ENCODE measurements at places on chromosomes 7 and 10.

GRCh38 chr7:51033727-51034520 is 251.2 kb upstream of the GRB10 start:
- no peak for DNase-seq

- DNase-seq, result no peak
Measured at GRCh38 chr10:128051548-128051947, 74.7 kb downstream of the MKI67 start.

GRCh38 chr10:88157981-88158465 is 294.6 kb downstream of the PTEN start:
- peak; percentile 14 for DNase-seq

DNA sequence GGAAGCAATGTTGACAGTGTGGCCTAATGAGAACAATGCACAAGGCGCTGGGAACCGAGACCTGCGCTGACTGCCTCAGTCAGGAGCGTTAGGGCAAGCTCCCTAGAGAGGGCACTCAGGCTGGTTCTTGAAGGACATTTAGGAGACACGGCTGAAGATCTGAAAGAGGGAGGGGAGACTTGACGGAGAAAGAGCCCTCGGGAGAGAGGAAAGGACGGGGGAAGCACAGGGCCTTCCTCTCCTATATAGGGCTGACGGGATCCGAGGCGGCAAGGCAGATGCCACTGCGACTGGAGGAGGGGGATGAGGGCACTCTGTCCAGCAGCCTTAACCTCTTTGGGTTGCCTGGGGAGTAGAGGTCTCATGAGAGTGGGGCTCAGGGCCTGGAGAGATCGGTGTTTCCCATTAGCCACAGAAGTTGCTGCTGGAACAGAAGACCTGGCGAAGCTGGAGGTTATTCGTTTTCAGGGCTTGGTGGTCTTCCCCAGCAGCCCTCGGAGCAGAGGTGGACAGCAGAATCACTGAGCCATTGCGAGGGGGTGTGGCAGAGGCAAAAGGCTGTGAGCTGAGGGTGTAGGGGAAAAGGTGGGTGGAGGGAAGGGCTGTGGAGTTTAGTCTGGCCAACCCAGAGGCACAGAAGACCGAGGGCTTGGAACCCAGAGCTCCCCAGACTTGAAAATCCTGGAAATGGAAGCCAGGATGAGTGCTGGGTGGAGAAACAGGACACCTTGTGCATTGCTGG is 36.0 kb downstream of the CLEC2L start:
- DNase-seq, result no peak

- no peak for DNase-seq
Measured at GRCh38 chr7:154484406-154484805, 432.2 kb downstream of the DPP6 start.

DNA sequence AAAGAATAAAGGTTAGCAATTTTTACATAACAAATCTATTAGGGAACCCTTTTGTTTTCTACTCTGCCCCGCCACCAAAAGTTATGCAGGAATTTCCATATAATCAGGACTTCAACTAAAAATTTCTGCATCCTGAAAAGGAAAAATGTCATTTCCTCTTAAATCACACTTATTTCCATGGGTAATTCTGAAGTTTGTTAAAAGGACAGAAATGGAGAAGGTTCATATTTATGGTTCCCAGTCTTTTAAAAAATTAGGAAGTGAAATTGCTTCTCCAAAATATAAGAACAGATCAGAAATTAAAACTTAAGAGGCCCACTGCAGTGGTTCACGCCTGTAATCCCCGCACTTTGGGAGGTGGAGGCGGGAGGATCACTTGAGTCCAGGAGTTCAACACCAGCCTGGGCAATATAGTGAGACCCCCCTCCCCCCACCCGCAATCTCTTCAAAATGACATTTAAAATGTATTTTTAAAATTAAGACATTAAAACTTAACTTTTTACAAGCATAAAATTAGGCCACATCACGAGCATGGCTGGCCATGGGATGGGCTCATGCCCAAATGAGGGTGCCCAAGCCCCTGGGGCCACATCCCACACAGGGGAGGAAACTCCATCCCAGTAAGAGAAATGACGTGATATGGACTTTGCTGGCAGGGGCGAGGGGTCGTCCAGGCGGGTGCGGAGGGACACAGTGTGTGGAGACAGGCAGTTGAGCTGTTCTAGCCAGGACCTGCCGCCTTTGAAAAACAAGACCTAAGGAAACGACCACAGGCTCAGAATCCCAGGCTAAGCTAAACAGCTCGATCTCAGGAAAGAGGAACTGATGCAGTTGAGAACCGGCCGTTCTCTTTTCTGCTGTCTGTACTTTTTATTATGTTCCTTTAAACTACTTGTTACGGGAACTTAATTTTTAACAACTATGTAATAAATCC is 51.3 kb upstream of the NFE2L3 start:
- peak; percentile 80 for DNase-seq

DNA sequence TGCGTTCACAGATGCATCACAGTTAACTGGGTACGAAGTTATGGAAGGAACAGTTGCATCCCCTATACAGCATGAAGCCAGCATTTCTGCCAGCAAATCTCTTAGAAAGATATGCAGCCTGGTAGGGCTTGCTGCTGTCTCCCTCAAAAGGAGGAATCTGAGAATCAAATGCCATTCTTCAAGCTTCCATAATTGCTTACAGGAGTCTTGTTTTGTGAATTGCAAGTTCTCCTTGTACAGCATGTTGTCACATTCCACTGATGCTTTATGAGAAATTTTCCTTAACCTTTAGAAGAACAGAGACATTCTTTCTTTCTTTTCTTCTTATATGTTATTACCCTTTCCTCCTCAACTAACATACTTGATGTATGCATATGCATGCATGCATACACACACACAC is 134.6 kb downstream of the CHRM2 start:
- DNase-seq, result no peak

- no peak for DNase-seq
Measured at GRCh38 chr10:84065804-84066601, 73.3 kb upstream of the GHITM start.

All from common myeloid progenitor, CD34-positive (primary cell).